Stimulated activated CD4-positive, alpha-beta T cell treated with anti-CD3 and anti-CD28 coated beads, Interleukin-1b, Interleukin-23, amount 100 ng/mL, for 4 hours (primary cell): ENCODE measurements at places on chromosomes 4 and X.

- no peak for DNase-seq
These were observed 556 bp upstream of the SLC25A43 start for GRCh38 chrX:119398587-119398973.

GRCh38 chr4:137000432-137000831 is 531.9 kb downstream of the PCDH18 start:
- DNase-seq, result no peak

GRCh38 chr4:41418444-41418843 is 119.5 kb upstream of the LIMCH1 start:
- DNase-seq, result no peak

GRCh38 chrX:138692591-138692990 is 18.9 kb downstream of the FGF13 start:
- DNase-seq, result no peak

GRCh38 chrX:44088510-44089144 is 115.4 kb upstream of the NDP start:
- no peak for DNase-seq

DNA sequence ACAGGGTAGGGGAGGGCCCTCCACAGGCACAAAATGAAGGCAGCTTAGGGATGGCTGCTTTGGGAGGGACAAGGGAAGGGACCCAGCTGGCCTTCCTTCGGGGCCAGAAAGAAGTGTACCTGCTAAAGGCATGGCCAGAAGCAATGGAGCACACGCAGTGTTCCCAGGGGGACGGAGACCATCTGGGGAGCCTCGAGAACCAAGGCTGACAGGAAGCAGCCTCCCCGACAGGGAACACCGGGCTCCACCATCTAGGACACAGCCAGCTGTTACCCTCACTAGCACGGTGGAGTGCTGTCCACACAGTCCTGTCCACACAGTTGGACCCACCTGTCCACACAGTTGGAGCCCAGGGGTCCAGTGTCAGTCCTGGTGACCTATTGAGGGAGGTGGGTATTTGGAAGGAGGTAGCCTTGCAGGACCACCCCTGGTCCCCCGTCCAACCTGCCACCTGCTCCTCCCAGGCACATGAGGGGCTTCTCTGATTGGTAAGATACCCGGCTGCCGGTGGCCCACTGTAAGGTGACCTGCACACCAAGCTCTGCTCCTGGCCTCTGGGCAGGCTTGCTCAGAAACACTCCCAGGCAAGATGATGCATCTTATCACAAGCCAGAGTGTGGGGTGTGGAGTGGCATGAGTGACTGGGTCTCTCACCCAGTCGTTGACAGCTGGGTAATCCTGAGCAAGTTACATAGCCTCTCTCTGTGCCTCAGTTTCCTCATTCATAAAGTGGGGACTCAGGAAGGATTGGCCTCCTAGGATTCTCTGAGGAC is 20.5 kb upstream of the AFAP1 start:
- no peak for DNase-seq

DNA sequence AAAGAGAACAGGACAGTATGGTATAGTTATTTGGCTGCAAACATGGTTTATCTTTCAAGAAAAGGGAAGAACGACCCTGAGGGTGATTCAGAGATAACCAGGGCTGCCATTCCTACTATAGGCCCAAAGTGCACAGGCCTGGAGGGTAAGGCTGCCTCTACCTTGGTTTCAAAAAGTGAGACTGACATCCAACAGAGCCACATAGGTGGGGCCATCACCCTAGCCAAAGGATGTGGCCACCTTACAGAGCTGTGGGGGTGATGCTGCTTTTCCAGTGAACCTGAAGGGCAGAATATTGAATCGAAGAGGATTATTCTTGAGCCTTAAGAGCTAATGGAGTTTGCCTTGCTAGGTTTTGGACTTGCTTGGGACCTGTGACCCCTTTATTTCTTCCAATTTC is 15.7 kb downstream of the SH2D1A start:
- no peak for DNase-seq

GRCh38 chr4:115259642-115260041 is 146.2 kb upstream of the NDST4 start:
- DNase-seq, result no peak

DNA sequence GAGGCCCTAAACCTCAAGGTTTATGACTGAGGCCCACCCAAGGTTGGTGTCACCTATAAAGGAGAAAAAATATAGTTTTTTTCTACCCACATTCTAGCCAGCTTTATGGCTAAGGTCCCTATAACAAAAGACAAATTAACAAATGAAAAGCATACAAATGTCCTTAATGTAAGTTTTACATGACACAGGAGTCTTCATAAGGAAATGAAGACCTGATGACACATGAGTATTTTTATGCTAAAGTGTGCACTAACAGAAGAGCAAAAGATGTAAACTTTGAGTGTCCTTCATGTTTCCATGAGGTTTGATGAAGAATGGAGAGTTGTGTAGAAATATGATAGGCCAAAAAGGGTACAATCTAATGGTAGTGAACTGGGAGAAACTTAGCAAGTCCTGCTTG is 114.7 kb upstream of the INTU start:
- no peak for DNase-seq

DNA sequence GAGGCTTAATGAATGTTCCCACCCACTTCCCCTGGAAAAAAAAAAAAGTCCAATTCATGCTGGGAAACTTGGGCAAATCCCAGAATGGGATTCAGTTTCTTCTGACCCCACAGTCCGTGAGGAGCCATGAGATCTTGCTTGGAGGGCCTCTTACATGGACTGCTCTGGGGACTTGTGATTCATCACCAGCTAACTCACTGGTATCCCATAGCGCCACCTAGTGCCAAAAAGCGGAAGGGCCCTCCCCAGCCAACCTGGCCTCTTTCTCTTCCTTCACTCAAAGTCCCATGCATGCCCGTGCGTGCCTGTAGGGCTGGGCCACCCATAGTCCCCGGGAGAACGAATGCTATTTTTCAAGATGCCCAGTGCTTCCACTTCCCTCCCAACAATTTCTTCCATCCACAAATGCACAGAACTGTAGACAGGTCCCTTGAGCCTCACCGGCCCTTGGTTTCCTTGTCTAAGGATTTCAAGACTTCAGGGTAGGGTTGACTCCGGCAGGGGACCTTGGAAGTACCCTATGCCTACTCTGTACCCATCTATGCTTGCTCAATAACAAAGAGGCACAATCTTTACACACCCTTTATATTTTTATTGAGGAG is 5.1 kb downstream of the RTL5 start:
- DNase-seq, result peak; percentile 73

- no peak for DNase-seq
These were observed 62.1 kb upstream of the AP1S2 start for GRCh38 chrX:15916704-15917084.

GRCh38 chrX:130826249-130826648 is 76.8 kb downstream of the ENOX2 start:
- DNase-seq, result no peak

DNA sequence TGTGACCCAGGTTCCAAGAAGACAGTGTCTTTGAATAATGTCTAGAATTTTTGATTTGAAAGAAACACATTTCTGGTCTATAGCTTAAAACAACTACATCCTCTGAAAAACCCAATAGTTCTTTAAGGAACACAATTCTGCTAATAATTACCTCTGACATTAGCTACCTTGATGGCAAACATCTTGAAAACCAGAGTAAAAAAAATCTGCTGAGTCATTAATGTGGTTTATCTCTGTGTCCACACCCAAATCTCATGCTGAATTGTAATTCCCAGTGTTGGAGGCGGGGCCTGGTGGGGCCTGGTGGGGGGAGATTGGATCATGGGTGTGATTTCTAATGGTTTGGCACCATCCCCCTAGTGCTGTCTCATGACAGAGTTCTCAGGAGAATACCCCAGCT is 1233.8 kb downstream of the NLGN4X start:
- no peak for DNase-seq

- no peak for DNase-seq
These were observed 488.2 kb downstream of the GRID2 start for GRCh38 chr4:92791871-92792440.

- DNase-seq, result no peak
These were observed 12.3 kb downstream of the FHL1 start for GRCh38 chrX:136159611-136160025.

- no peak for DNase-seq
These were observed 127.4 kb downstream of the HMX1 start for GRCh38 chr4:8744083-8744805.

DNA sequence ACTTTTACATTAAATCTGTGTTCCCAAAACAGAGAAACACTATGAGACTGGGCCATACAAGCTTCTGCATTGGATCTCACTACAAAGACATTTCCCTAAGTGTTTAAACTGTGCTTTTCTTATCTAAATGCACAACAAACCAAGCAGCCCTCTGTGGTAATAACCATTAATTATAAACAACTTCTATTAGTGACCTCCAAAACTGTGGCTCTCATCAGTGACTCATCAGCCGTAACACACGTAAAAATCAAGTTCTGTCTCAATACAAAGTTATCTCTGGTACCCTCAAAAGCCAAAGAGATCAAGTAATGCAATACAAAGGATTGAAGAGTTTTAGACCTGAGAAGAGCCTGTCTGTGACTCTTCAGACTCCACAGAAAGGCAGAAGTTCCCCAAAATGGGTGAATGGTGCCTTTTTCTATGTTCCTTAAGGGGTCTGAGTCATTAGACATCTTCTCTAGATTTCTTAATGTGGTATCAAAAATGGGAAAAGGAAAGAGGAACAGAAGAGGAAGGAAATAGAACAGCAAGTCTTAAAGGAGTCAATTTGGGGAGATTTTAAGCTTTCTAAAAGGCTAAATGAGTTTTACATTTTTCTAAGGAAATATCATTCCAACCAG is 189.8 kb upstream of the PPP1R2C start:
- no peak for DNase-seq

GRCh38 chrX:110008011-110008635 is 5.2 kb downstream of the TMEM164 start:
- no peak for DNase-seq

DNA sequence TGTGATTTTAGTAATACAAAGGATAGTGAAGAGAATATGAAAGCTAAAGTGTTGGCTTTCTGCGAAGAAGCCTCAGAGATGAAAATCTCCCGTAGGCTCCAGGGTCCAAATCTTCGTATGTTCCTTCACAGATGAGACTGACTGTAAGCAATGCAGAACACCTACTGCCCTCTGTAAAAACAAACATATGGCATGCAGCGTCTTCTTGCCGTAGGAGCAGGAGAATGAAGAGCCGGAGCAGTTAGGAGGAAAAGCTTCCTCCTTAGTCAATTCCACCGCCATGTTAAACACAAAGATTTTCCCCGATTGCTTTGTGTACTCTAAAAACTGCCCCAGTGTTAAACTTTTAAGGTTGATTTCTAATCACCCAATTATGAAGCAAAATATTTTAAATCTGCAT is 22.5 kb downstream of the RWDD4 start:
- DNase-seq, result no peak

GRCh38 chr4:2878346-2878745 is 34.7 kb downstream of the ADD1 start:
- DNase-seq, result no peak

GRCh38 chr4:86152454-86152853 is 207.4 kb downstream of the MAPK10 start:
- no peak for DNase-seq

DNA sequence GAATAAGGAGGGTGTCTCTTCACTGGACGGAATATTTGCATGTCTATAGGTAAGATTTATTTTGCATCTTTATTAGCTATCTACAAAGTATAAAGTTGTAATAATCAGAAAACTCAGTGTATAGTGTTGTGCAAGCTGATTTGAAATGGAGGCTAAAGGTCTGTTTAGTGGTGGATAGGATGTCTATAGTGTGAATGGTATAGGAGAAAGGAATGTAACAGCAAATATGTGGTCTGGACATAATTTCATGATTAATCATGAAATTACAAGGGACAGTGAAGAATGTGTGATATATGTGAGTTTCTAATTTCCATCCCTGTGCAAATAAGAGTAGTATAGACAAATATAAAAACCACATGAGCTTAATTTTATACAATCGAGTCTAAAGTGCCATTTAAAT is 79.3 kb upstream of the CAMK2D start:
- DNase-seq, result no peak

- no peak for DNase-seq
These were observed 118.0 kb downstream of the PWWP3B start for GRCh38 chrX:106286053-106286650.

- no peak for DNase-seq
These were observed 117.6 kb downstream of the CBR4 start for GRCh38 chr4:168892475-168892874.

DNA sequence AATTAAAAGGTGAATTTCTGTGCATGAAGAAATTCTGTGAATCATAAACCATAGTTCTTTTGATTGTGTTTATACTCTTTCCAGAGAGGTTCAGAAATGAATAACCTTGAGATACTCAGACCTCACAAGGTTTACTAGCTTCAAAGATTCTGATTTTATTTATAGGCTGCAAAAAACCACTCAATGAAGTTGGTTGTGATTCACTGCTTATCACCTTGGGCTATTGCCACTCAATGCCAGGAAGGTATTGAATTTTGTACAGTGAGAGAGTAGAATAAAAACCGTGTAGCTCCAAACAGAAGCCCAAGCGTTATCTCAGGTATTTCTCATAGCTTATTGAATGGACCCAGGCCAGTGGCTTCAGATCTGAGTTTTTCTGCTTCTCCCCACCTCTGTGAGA is 118.7 kb downstream of the FHIP1A start:
- no peak for DNase-seq

GRCh38 chr4:106371161-106371560 is 2.6 kb upstream of the GIMD1 start:
- DNase-seq, result no peak

GRCh38 chr4:73721435-73721834 is 18.9 kb upstream of the CXCL8 start:
- no peak for DNase-seq

DNA sequence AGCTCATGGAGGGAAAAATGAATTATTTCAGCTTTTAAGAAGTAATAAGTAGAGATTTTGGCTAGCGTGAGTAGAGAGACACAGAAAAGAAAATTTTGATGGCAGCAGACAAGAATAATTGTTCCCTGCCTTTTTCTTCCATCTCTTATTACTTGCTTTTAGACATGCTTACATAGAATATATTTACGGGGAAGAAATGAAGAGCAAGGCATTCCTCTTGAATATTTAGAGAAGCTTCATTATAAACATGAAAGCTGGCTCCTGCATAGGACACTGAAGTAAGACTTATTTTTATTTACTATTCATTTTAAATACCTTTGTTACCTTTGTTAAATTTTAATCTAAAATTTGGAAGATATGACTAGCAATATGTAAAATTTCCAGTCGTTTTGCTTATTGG is 32.2 kb downstream of the DCK start:
- DNase-seq, result no peak

DNA sequence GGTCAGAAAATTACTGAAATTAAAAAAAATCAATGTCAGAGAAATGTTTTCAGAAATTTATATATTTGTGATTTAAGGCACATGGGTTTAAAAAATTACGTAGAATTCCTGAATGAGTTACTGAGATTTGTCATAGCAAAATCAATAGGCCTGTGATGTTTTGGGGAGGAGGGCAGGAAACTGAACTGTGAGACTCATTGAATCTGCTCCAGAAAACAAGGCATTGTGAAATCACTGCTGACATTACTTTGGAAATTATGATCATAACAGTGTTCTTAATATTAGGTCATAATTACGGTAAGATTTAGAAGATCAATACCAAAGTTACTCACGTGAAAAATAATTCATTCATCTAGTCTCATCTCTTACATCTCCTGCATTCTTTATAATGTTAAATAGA is 5.3 kb downstream of the FGF5 start:
- no peak for DNase-seq

- no peak for DNase-seq
These were observed 202.1 kb downstream of the PRDM5 start for GRCh38 chr4:120720354-120720934.
